Activated naive CD8-positive, alpha-beta T cell treated with anti-CD3 and anti-CD28 coated beads for 36 hours (primary cell): ENCODE measurements at places on chromosomes 12 and 14. TPM values are rescaled to one million over a fixed set of nuclear protein-coding genes. Genes with fewer than 3 reads are reported as not detected.

- no peak for DNase-seq
Observed at GRCh38 chr12:11652351-11653040, 3.0 kb downstream of the ETV6 start.

- peak; percentile 42 for DNase-seq
Observed at GRCh38 chr12:104930388-104931326, 27.4 kb downstream of the SLC41A2 start.

DNA sequence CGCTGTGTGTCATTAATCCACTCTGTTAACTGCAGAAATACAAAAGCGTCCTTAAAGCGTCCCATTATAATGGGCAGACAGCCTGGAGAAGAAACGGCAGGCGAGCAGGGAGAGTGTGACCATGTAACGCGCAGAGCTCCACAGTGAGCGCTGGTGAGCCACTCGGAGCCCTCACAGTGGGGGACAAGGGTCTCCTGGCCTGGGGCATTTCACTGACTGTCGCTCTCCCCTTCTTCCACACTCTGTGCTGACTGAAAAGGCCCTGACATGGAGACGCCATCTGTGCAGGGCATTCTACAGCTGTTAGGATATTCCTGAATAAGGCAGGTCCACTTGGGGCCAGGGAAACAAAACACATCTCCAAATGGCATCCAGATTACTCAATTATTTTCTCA is 24.2 kb downstream of the CCDC92 start:
- DNase-seq = no peak

Gene OR6C2
- total RNA-seq = not detected

Gene ASB2
- total RNA-seq = 29.1 TPM

Gene ESPL1
- total RNA-seq = 66.3 TPM

GRCh38 chr12:110367181-110367864 is 36.2 kb downstream of the ANAPC7 start:
- DNase-seq = no peak

DNA sequence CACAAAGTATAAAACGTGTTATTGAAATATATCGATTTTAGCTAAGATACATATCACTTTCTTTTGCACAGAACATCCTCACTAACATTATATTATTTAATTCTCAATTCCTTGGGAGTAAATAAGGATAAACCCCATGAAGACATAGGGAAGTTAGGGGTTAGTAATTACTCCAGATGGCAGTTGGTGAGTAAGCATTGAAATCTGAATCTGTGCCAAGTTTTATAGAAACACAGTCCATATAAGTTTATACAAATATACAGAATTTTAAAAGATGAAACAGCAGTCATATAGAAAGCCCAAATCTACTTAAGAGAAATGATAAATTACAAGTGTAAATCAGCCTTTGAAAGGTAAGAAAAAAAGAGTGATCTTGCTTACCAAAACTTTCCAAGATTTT is 200.4 kb upstream of the SYT10 start:
- DNase-seq = no peak
